ENCODE measurements at places on chromosomes 2 and 18.

GRCh38 chr2:119574864-119575263 lies 30.6 kb downstream of the CFAP221 start:
- no peak for DNase-seq

DNA sequence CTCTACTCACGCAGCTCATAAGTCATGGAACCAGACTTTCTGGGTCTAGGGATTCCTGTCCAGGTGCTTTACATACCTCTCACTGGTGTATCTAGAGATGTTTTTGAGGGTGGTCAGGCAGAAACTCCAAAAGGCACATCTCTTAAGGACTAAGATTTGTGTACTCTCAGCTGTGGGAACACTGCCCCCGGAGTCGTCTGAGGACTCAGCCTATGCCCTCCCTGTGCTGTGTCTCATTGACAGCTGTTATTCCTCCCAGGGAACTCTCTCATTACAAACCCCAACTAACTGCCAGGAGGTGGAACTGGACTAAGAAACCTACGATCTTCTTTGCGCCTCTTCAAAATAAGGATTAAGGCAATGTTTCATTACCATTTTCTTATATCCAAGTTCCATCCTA lies 293.9 kb upstream of the DLGAP1 start:
- DNase-seq, result no peak

- no peak for DNase-seq
Measured at GRCh38 chr2:72270556-72271275, 123.1 kb upstream of the CYP26B1 start.

- DNase-seq, result no peak
Measured at GRCh38 chr2:32572737-32573136, 55.1 kb upstream of the TTC27 start.

- DNase-seq, result no peak
Measured at GRCh38 chr2:54672590-54673456, 50.6 kb upstream of the EML6 start.

- peak; percentile 46 for DNase-seq
Measured at GRCh38 chr2:10337449-10338269, 35.0 kb downstream of the HPCAL1 start.

- no peak for DNase-seq
Measured at GRCh38 chr2:182891611-182892010, 25.2 kb upstream of the FRZB start.

DNA sequence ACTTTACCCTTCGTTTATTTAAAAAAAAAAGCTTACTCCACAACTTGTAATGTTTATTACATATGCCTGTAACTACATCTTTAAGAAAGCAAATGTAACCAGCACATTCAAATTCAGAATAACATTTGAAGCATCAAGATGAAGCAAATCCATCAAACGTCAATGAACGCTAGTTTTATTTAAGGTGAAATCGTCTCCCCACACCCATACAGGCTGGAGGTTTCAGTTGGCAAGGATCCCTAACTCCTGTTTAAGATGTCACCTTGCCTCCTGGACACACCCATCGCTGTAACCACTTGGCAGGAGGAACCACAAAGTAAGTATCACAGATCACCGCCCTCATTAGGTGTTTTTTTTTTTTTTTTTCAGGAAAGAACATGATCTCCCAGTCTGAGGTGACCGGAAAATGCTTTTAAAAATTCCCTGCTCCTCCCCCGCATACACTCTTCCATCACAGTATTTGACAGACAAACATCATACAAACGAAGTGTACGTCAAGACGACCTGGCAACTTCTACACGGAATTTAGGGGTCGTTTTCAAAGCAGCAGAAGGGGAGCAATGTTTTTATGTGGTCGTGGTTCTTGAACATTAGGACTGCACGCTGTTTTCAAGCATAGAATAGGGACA lies 19.7 kb upstream of the STPG4 start:
- no peak for DNase-seq

DNA sequence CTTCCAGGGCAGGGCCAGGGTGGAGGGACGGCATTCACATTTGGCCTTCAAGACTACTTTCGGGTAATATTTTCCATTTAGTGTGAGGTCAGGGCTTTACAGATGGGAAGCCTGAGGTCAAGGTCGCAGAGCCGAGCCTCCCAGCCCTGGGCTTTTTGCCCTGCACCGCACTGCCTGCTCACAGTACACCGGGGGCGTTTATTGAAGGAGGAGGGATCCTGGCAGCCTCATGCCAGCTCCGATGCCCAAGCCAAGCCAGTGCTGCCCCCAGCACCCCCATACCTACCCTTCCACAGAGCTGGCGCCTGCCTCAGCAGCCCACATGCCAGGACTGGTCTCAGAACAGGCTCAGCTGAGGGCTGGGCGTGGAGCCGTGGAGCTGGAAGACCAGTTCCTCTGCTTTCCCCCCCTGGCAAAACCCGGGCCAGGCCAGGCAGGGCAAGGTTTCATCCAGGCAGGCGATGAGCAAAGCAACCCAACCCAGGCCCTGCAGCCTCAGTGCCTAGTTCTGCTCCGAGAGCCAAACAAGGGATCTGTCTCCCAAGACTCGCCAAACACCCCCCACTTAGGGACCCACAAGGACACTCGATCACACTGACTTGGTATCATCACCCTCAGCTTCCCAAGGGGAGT lies 11.9 kb downstream of the SDC1 start:
- DNase-seq, result no peak

DNA sequence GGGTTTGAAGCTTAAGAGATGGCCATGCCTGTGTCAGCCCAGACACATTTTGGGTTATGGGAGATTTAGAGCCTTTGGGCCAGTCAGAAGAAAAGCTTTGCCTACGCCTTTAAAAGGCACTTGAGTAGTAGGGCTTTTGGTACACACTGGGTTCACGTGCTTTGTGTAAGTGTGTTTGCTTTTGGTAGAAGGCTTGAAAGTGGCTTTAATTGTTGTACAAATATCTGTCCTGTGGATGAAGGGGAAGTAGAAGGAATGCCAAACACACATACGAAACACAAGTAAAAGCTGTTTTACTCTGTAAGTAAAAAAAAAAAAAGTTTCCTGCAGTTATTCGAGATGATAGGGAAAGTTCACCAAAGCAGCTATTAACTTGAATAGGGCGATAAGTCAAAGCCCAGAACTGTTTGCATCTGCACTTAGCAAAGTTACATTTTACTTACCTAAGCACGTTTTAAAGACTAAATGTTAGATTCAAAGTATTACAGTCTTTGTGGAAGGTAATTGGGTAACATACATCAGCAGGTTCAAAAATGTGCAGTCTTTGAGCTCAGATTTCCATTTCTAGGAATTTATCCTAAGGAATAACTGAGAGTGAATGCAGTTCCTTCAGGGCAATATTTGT lies 75.4 kb downstream of the STK25 start:
- DNase-seq, result no peak

DNA sequence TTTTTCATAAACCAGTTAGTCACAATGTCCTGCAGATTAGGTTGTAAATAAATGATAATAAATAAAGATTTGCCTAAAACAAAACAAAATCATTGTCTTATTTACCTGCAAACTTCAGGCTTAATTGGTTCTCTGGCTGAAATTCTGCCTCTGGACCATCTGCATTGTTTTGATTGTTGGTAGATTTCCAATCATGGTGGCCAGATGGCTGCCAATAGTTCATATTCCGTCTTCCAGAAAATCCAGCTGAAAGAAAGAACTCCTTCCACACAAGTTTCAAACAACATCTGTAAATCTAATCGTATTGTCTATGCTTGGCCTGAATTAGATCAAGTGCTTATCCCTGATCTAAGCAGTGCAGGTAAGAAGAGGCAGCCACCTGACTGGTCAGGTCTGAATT lies 771.1 kb upstream of the ZEB2 start:
- DNase-seq, result no peak
